Nephron progenitor cell (in vitro differentiated cells): ENCODE measurements at places on chromosomes 11 and 22.

GRCh38 chr11:130798801-130799200, 117.5 kb downstream of the SNX19 start:
- no peak for DNase-seq

DNA sequence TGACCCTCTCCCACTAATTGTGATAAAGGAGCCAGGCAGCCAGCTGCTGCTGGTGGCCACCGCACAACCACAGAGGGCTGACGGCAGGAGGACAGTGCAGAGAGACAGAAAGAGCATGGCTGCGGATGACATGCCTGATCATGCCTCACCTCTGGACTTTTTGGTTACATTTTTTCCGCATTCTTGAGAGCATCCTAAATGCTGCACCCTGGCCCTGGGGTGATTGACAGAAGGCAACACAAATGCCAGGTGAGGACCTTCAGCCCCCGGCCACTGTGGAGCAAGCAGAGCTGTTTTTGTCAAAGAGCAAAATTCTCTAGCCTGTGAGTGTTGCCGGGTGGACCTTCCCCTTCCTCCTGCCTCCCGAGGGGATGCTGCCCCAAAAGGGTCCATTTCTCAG, 78.5 kb downstream of the RPS6KA4 start:
- DNase-seq, result no peak

DNA sequence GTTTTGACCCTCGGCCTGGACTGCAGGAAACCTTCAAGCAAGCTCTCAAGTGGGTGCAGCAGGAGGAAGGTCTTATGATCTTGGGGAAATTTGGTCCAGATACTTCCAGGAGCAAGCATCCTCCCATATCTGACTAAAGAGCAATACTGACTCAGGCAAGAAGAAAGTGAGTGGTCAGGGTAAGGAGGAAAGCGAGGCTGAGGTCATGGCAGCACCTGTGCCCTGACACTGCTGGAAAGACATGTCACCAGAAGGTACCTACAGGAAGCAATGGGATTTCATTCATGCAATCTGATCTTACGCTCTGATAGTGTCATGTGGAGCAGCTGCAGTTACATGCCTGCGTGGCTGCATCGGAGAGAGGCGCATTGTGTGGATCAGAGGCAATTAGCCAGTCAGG, 6.5 kb upstream of the TOP3B start:
- no peak for DNase-seq

DNA sequence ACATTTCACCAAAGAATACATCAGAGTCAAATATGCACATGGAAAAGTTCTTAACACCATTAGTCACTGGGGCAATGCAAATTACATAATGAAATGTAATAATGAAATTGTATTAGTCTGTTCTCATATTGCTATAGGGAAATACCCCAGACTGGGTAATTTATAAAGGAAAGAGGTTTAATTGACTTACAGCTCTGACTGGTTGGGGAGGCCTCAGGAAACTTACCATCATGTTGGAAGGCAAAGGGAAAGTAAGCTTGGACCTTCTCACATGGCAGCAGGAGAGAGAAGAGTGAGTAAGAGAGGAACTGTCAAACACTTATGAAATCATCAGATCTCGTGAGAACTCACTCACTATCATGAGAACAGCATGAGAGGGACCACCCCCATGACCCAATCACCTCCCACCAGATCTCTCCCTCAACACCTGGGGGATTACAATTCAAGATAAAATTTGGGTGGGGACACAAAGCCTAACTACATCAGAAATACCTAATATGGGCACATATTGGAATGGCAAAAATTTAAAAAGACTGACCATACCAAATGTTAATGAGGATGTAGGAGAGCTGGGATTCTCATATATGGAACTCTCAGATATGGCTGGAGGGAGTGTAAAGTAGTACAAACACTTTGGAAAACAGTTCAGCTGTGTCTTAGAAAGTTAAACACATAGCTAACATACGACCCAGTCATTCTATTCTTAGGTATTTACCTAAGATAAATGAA, 65.1 kb upstream of the CD44 start:
- DNase-seq, result no peak

- DNase-seq, result peak; percentile 99
Measured at GRCh38 chr22:37696657-37697537, at the start of gene TRIOBP. Gene TRIOBP (plus strand): TSS chr22:37697048. CDS start chr22:37701366, 4,318 bp downstream.

DNA sequence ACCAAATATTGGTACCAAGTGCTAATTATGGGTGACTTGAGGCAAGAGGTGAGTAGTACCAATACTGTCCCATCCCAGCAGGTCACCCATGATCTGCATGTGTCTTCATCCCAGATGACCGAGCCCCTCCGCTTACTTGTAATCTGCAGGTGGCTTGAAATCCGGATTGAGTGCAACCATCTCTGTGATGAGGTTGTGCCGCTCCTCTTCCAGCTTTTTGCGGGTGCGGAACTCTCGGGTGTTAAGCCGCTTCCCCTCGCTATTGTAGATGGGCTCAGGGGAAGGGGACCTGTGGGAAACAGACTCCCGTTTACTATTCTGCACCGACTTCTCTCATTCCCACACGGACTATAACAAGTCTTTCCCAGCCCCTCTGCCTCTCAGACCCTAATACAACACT, 8.2 kb downstream of the SF1 start:
- no peak for DNase-seq

DNA sequence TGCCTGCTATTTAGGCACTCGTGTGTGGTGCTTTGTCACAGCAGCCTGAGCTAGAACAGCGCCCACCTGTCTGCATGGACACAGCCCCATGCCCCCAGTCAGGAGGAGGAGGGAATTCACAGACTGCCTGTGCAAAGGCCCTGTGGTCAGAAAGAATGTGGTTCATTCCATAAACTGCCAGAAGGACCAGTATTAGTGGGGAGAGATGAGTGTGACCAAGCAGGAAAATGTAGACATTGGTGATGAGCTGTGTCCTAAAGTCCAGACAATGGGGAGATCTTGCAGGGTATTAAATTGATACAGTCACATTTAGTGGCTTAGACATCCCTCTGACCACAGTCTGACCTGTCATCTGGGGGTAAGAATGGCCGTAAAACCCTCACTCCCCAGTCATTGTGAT, 83.7 kb upstream of the LINC01488 start:
- no peak for DNase-seq

DNA sequence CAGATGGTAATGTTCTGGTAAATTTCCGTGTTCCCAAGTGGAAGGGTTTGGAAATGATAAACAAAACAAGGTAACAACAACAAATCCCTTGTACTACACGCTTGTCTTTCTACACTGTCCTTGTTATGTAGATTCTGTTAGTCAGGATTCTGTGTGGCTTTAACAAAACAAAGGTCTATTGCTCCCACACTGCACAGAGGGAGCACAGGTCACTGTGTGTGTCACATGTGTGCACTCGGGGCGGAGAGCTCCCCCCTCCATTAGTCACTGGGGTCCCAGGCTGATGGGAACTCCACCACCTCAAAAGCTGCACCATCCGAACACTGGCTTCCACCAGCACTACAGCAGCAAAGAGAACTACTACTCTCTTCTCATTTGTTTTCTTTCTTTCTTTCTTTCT, 227.9 kb downstream of the NTM start:
- DNase-seq, result no peak

DNA sequence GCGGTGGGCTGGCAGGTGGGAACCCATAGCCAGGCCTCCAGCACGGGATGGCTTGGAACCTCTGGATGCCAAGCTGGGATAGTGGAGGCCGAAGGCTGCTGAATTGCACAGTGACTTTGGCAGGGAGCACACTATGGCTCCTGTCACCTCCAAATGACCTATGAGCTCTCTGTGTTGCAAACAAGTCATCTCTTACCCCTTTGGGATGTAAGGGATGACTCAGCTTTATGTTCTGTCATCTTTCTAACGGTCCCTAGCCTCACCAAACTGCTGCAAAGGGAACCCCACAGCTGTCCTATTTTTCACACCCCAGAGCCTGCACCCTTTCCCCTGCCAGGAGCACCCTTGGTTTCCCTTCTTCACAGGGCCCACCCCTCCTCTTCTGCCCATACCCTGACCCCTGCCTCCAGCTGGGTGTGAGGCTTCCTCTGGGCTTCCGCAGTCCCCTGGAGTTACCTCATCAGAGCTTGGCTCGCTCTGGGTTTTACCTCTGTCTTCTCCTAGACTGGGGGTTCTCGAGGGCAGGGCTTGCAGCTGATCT, 2.7 kb upstream of the SCUBE1 start:
- DNase-seq, result no peak

- DNase-seq, result peak; percentile 99
Measured at GRCh38 chr22:50582493-50583293, at the start of gene CHKB. Gene CHKB (minus strand): TSS chr22:50582849. CDS start chr22:50582781, 68 bp downstream.

DNA sequence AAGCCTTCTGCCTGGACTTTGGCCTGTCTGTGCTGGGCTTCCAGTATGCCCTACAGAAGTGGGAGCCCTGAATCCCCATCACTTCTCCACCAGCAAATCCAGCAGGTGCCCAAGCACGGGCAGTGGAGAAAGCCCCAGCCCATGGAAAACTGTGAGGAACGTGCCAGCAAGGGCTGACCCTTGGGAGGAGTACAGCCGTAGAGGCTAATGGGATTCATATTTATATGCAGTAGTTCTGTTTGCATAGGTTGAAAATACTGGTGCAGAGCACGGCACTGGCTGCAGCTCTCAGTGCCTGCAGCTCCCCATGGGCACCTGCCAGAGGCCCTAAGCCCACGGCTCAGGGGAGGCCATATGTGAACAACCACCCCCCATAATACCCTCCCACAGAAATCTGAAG, 10.1 kb downstream of the NAGA start:
- no peak for DNase-seq

DNA sequence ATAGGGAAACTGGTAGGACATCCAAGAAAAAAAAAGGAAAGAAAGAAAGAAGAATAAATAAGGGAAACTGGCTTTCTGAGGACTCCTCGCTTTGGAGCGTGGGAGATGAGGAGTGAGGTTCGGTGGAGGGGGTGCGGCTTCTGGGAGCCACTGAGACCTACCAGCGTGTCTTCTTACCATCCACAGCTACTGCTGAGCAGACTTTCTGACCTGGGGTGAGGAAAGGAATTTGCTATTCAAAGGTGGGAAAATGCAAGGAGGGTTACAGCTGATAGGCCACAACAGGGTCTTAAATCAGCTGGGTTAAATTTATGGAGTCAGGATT, 488 bp upstream of the SELENOM start:
- DNase-seq, result no peak

GRCh38 chr11:120284272-120284671, 40.8 kb upstream of the TLCD5 start:
- DNase-seq, result no peak

- DNase-seq, result no peak
Measured at GRCh38 chr11:103582351-103582909, 454.0 kb upstream of the DDI1 start.

- no peak for DNase-seq
Measured at GRCh38 chr11:102516179-102516578, 14.4 kb downstream of the MMP7 start.

GRCh38 chr11:83954780-83955179, 668.6 kb upstream of the CCDC90B start:
- no peak for DNase-seq

GRCh38 chr11:117239295-117239694, 6.8 kb downstream of the RNF214 start:
- DNase-seq, result no peak

GRCh38 chr11:131910523-131911387, 540.3 kb downstream of the NTM start:
- DNase-seq, result peak; percentile 69

DNA sequence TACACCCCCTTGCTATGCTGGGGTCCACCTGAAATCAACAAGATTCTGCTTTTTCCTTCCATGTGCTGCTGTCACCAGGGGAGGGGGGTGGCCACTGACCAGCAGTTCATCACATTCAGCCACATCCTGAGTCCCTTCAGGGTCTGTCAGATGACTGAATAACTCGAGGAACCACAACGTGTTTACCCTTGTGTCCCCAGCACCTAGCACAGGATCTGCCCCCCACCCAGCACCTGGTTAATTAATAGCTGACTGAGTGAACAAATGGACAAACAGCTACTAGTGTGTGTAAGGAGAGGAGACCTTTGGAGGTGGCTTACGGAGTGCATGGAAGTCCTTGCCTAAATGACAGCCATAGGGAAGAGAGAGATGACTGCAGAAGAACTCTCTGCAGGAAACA, 119.5 kb upstream of the NCAM1 start:
- DNase-seq, result no peak

DNA sequence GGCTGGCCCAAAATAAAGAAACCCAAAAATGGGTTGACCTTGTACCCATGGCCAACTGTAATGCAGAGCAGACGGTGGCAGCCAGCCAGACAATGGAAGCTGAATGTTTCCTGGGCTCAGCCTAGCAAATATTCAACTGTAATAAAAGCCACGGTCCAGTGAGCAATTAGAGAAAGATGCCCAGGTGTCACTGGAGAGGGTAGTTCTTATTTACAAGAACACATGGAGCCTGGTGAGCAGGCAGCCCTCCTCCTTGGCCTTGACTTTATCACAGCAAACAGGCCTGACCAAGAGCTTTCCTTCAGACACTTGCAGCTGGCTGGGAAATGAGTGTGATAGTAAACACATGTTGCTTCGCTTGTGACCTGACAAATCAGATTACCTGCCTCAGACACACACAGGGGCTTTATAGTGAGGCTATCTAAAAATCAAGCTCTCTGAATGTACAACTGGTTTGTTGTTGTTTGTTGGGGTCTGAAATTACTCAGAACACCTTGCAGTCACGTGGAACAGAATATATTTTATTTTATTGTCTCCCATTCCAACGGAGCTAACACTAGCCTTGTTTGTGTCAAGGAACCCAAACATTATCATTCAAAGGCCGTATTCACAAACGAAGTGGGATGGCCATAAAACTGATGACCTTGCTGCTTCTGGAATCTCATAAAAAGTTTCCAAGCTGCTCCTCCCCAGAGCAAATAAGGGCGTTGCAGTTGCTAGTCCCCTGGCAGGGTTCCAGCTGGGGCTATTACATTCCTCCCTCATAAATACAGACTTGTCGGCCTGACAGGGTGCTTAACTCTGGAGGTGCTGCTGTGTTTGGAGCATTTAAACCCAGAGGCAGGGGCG, 161.1 kb downstream of the BBOX1 start:
- DNase-seq, result peak; percentile 69

DNA sequence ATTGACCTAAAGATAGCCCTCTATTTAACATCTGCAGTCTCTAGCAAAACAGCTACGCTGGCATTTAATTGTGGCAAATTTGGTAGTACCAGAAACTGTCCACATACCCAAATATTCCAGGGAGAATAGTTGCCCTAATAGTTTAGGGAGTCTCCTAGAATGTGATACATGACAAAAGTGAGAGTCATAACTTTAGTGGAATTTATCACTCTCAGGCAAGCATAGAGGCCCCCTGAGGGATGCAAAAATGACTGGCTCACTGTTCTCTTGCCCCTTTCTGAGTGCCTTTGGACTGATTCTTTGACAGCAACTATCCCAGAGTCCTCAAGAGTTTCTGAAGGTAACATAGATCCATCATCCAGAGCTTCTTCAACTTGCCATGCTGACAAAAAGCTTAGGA, 2.3 kb upstream of the OR51B4 start:
- no peak for DNase-seq
